ENCODE measurements at places on chromosomes 11 and 22.

DNA sequence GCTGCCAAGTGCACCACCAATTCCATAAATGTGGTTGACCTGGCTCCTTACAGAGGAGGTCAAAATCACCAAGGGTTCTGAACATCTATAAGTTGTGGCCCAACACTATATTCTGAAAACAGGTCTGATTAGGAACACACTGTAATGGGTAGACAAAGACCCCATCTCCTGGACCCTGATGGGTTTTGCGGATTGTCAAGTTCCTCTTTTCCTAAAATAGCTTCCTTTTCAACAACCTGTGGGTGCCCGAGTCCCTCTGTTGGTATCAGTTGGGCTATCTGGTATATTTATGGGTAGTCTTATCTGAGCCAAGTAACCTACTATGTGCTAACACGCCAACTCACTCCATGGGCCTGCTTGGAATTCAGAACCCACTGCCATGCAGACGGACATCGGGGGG is 9.9 kb upstream of the CACNG2 start:
- H3K36me3 ChIP-seq = no peaks in the 10 kb centered on the region
- DNase-seq = no peak
- no peak overlapping the region for H3K27ac ChIP-seq
- peaks cover 99% of the 10 kb centered on the region for H3K27me3 ChIP-seq
- H3K4me1 ChIP-seq = no peaks in the 10 kb centered on the region
- no peak overlapping the region for H3K4me3 ChIP-seq

DNA sequence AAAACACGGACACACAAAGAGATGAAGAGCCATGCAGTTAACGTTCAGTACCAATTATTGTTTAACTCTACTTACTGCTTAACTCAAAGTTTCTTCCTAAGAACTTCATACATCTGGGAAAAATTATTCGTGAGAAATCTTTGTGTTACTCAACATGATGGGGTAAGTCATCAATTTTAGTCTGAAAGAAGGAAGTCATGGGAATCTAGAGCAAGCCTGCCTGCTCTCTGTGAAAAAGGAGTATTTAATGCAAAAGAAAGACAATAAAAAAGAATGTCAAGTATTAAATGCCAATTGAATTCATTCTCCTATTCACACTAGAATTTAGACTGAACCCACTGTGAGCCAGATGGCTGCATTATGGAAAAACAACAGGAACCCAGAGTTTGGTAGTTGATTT is 16.0 kb downstream of the TMEM123 start:
- no peaks in the 10 kb centered on the region for H3K27me3 ChIP-seq
- H3K4me3 ChIP-seq = no peak overlapping the region
- DNase-seq = no peak
- no peaks in the 10 kb centered on the region for H3K36me3 ChIP-seq

DNA sequence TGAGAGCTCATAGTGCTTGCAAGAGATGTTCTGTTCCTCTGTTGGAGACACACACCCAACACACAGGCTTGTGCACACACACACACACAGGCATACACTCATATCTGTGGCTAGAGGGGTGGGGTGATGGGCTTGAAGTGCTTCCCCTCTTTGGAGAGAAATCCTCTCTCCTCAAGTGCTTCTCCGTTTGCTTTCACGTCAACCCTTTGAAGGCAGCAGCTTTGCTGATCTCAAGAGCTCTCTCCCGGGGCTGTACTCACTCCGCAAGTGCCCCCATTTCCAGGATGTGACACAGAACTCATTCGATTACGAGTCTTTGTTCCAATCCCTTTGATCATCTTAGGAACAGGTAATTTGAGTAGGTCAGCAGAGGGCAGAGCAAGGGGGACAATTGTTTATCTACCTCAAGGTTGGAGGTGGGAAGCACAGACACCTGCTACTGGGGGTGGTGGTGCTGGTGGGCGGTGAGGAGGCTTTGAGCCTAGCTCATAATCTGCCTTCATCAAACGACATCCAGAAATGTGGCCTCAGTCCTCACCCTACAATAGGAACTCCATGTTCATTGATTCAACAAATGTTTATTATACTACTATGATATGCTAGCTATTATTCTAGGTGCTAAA is 529.8 kb upstream of the CADM1 start:
- no peaks in the 10 kb centered on the region for H3K36me3 ChIP-seq
- H3K27me3 ChIP-seq = no peaks in the 10 kb centered on the region
- no peak overlapping the region for H3K27ac ChIP-seq
- DNase-seq = no peak
- no peak overlapping the region for H3K4me3 ChIP-seq

GRCh38 chr11:131703311-131703710 is 332.9 kb downstream of the NTM start:
- no peaks in the 10 kb centered on the region for H3K4me1 ChIP-seq
- DNase-seq = no peak
- no peak overlapping the region for H3K27ac ChIP-seq
- no peaks in the 10 kb centered on the region for H3K27me3 ChIP-seq

- H3K36me3 ChIP-seq = no peaks in the 10 kb centered on the region
- H3K27ac ChIP-seq = no peak overlapping the region
- no peaks in the 10 kb centered on the region for H3K27me3 ChIP-seq
Observed at GRCh38 chr11:101046947-101047346, 82.7 kb downstream of the PGR start.

DNA sequence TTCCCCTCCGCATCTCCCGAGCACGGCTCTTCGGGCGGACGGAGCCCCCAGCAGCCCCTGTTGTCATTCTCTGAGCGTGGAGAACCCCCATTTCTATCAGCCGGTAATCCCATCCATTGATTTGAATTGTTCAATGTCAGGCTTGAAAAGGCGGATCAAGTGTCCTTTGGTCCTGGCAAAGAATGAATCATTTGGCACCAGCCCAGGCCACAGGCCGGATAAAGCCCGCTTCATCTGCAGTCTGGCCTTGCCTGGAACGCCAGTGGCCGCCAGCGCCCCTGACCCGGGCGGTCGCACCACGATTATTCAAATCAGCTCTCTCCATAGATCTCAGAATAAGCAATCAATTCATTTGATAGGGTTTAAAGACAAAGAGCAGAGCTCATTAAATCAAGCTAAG is 188.9 kb downstream of the BRD1 start:
- H3K27ac ChIP-seq = no peak overlapping the region
- DNase-seq = no peak
- H3K27me3 ChIP-seq = no peaks in the 10 kb centered on the region
- H3K36me3 ChIP-seq = no peaks in the 10 kb centered on the region
- H3K4me1 ChIP-seq = no peaks in the 10 kb centered on the region
- no peak overlapping the region for H3K4me3 ChIP-seq

- no peak for DNase-seq
- H3K36me3 ChIP-seq = no peaks in the 10 kb centered on the region
- H3K27me3 ChIP-seq = no peaks in the 10 kb centered on the region
- H3K4me3 ChIP-seq = no peak overlapping the region
- peaks cover 44% of the 10 kb centered on the region for H3K4me1 ChIP-seq
- H3K27ac ChIP-seq = no peak overlapping the region
Observed at GRCh38 chr11:116958246-116958645, 120.8 kb upstream of the APOA1 start.

DNA sequence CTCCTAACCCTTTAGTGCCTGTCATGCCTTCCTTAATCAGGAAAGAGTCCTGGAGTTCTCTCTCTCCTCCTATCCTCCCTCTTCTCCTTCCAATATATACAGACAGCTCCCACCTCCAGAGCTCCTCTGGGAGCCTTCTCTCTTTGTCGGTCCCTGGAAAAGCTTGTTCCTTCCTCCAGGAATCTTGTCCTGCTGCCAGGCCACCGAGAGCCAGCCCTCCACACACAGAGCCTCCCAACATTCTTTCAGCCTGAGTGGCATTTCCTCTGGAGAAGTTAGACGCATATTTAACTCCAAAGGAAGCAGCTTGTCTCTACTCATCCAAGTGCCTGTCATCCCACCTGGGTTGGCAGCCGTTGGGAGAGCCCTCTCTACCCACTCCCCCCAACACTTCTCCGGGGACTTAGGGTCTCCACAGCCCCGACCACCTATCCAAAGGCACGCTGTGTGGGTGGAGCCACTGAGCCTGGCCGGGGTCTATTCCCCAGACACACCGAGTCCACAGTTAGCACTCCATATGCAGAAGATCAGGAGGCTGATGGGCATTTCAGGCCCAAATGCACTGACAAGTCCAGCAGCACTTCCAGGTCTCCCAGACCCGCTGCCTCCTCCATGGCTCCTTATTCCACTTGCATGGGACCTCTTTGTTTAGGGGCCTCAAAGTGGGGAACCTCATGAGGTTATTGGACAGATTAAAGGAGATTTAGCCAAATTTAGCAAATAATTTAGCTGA is 31.1 kb downstream of the DKK3 start:
- no peaks in the 10 kb centered on the region for H3K4me1 ChIP-seq
- H3K36me3 ChIP-seq = no peaks in the 10 kb centered on the region

DNA sequence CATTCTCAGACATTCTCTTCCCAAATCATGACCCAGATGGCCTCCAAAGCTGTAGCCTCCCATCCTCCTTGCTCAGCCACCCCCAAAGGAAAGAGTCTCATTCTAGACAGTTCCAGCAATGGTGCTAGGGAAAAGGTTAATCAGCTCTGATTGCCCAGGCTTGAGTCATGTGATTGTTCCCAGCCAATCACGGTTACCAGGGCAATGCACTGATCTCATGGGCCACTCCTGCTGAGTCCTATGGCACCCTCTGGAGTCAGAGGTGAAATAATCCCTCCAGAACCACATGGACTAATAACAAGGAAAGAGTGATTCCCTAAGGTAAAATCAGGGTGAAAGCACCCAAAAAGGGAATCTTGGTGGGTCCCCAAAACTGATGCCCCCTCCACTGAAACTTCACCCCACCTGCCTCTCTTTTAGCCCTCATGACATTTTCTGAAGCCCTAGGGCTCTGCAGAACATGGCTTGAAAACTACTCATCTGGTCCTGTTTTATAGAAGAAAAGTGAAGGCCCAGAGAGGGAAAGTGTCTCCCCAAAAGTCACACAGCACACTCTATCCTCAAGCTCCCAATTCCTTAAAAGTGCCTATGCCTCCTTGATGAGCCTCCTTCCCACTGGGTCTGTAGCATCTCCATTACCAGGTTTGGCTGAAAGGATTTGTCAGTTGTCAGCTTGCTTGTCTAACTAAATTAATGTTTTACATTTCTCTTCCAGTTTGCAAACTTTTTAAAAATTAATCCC is 203.7 kb downstream of the MN1 start:
- H3K27ac ChIP-seq = no peak overlapping the region
- DNase-seq = no peak
- peaks cover 78% of the 10 kb centered on the region for H3K27me3 ChIP-seq
- no peaks in the 10 kb centered on the region for H3K36me3 ChIP-seq
- H3K4me3 ChIP-seq = no peak overlapping the region

DNA sequence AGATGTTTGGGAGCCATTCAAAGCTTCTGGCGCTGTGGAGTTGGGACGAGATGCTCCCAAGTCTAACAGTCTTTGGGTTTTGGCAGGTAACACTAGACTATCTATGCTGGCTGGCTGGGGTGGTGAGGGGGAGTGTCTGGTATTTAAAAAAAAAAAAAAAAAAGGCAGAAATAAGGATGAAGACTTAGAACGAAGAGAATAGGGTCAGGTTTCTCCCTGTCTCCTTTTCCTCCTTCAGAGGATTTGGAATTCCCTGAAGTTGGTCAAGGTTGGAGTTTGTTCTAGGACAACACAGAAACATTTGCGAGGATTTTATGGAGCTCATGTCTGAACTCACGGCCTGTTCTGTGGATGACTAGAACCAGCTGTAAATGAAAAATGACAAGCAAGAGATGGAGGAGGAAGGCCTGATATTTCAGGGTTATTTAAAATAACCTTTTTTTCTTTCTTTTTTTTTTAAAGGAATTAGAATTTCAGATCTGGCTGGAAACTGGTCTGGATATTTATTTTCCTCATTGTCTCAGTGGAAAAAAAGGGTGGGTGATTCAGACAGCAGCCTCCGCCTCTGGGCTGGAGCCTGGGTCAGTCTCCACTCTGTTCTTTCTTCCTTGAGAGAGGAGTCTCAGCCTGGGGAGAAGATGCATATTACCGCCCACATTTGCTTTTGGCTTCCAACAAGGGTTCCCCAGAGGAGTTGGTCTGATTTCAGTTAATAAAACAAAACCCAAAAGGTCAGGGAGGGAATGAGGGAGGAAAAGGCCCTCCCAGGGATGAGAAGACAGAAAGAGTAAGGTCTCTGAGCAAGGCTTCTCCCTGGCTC is 80.1 kb downstream of the USP35 start:
- no peak overlapping the region for H3K4me3 ChIP-seq
- H3K27ac ChIP-seq = no peak overlapping the region
- H3K27me3 ChIP-seq = no peaks in the 10 kb centered on the region
- H3K4me1 ChIP-seq = no peaks in the 10 kb centered on the region
- H3K36me3 ChIP-seq = no peaks in the 10 kb centered on the region

GRCh38 chr22:39188809-39189208 is 36.3 kb upstream of the CBX7 start:
- no peaks in the 10 kb centered on the region for H3K36me3 ChIP-seq
- no peaks in the 10 kb centered on the region for H3K4me1 ChIP-seq
- H3K27ac ChIP-seq = no peak overlapping the region
- no peak overlapping the region for H3K4me3 ChIP-seq
- no peaks in the 10 kb centered on the region for H3K27me3 ChIP-seq

DNA sequence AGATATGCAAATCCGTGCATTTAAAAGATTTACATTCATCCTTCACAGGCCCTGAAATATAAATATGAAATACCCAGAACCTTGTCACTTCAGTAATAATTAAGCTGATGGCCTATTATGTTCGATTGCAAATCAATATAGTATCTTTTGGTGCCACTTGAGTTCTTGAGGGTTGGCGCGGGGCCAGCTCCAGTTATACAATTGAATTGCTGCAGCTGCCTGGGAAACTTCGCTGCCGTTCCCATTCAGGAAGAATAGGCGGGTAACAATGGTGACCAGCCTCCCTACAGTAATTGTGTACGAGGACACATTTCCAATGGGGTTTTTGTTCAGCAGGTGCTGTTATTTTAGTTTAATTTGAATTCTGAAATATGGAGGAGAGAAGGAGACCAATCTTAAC is 451.2 kb downstream of the INSC start:
- H3K4me1 ChIP-seq = no peaks in the 10 kb centered on the region
- no peaks in the 10 kb centered on the region for H3K36me3 ChIP-seq
- H3K27me3 ChIP-seq = no peaks in the 10 kb centered on the region
- H3K27ac ChIP-seq = no peak overlapping the region
- no peak for DNase-seq

GRCh38 chr22:40423310-40423688 is 52.9 kb downstream of the SGSM3 start:
- H3K27me3 ChIP-seq = no peaks in the 10 kb centered on the region

GRCh38 chr11:64571050-64571409 is 20.0 kb upstream of the SLC22A12 start:
- H3K4me3 ChIP-seq = no peak overlapping the region
- no peaks in the 10 kb centered on the region for H3K4me1 ChIP-seq
- peaks cover 92% of the 10 kb centered on the region for H3K27me3 ChIP-seq

GRCh38 chr11:27350511-27350910 is 12.5 kb downstream of the CCDC34 start:
- H3K4me1 ChIP-seq = no peaks in the 10 kb centered on the region
- no peaks in the 10 kb centered on the region for H3K36me3 ChIP-seq
- H3K4me3 ChIP-seq = no peak overlapping the region
- no peak overlapping the region for H3K27ac ChIP-seq
- no peak for DNase-seq
- no peaks in the 10 kb centered on the region for H3K27me3 ChIP-seq
